Smooth muscle cell of trachea (primary cell): ENCODE measurements at places on chromosomes 1 and 21. TPM values are rescaled to one million over a fixed set of nuclear protein-coding genes. Genes with fewer than 3 reads are reported as not detected.

HNRNPCL2 gene
- not detected in 2 replicates for total RNA-seq

PTPRC gene
- under 0.01 TPM in 1 of 2 replicates, not detected in the other for total RNA-seq

TOR1AIP1 gene
- total RNA-seq: 55.1 and 78.7 TPM in 2 replicates

CD1B gene
- total RNA-seq: not detected in 2 replicates

RAVER2 gene
- total RNA-seq: 4.6 and 8.1 TPM in 2 replicates

PBXIP1 gene
- 70.5 and 109 TPM in 2 replicates for total RNA-seq

OR2T35 gene
- not detected in 2 replicates for total RNA-seq

MANEAL gene
- total RNA-seq: 0.15 and 1.8 TPM in 2 replicates

OR2T11 gene
- not detected in 2 replicates for total RNA-seq

ASTN1 gene
- total RNA-seq: under 0.01 and 0.17 TPM in 2 replicates

FAM72C gene
- 1.5 TPM in 1 of 2 replicates, not detected in the other for total RNA-seq

CSRP1 gene
- total RNA-seq: 241 and 347 TPM in 2 replicates

PATJ gene
- 7.8 and 10.8 TPM in 2 replicates for total RNA-seq

PAFAH2 gene
- total RNA-seq: 11.9 and 39.6 TPM in 2 replicates

CYP4A11 gene
- not detected in 2 replicates for total RNA-seq

VHLL gene
- total RNA-seq: not detected in 2 replicates

KCNA3 gene
- 0.73 and 3.5 TPM in 2 replicates for total RNA-seq

PPM1J gene
- 1.3 and 1.5 TPM in 2 replicates for total RNA-seq
